ENCODE measurements at places on chromosomes 16 and 17.

- DNase-seq, result no peak
Measured at GRCh38 chr17:17993366-17993765, 20.7 kb downstream of the DRC3 start.

DNA sequence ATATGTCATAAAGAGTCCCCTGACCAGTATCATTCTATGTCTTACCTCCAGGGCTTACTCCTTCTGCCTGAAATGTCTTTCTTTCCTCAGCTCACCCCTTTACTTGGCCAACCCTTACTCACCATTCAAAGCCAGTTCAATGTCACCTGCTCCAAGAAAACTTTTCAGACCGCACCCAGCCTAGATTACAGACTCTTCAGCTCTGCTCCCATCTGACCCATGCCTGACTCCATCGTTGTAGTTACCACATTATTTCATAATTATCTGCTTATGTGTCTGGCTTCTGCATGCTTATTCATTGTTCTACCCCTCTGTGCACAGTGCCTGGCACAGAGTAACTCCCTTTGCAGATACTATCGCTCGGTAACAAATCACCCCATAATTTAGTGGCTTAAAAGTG, 62.5 kb upstream of the TOB1 start:
- DNase-seq, result no peak

DNA sequence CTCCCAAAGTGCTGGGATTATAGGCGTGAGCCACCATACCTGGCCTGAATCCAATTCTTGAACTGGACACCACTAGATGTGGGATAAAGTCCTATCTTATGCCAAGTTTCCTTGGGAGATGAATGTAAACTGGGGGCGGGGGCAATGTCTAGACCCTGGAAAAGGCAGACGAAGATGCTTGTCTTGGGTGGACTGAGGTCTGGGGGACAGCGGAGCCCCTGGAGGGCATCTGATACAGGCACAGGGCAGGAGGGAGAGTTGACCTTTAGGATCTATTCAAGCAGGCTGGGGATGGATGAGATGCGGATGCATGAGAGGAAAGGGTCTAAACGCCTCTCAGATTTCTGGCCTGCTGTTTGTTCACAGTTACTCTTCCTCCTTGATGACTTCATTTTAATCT, 11.7 kb downstream of the C1QTNF1 start:
- no peak for DNase-seq

DNA sequence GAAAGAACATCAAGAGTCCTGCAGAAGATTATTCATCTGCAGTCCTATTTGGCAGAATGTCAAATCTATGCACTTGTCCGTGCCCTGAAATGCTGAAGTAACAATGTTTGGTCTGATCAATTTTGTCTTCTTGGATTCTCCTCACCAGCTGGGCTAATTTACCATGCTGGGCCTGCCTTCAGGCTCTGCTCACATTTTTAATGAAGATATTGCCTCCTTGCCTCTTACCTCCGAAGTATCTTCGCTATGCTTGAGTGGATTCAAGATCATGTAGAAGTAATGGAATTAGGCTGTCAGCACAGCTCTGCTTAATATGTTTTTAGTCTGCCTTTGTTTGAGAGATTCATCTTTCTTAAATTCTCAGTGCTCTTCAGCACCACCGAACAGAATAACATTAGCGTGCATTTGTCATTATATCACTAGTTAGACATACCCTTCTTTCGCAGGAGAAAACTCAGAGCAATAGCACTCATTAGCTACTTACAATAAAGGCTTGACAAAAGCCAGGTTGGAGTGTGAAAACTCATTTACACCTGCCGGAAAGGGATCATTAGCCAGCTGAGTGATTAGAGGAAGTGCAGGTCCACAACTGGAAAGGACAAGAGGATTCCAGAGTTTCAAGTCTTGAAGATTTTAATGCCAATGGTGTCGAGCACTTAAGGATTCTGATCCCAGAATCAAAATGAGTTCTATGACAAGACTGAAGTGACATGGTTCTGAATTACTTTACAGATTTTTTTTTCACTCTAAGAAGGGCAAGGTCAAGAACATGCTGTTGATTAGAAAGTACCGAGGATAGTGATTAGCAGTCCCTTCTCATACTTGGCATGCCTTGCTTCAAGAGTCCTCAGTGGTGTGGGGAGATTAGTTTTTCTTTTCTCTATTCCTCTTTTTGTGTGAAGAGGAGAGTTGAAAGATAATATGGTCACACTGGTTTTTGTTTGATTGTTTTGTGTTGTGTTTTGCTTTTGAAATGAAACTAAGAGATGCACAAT, 405.6 kb upstream of the TOM1L1 start:
- no peak for DNase-seq
